ENCODE measurements at places on chromosomes 6 and 20.

DNA sequence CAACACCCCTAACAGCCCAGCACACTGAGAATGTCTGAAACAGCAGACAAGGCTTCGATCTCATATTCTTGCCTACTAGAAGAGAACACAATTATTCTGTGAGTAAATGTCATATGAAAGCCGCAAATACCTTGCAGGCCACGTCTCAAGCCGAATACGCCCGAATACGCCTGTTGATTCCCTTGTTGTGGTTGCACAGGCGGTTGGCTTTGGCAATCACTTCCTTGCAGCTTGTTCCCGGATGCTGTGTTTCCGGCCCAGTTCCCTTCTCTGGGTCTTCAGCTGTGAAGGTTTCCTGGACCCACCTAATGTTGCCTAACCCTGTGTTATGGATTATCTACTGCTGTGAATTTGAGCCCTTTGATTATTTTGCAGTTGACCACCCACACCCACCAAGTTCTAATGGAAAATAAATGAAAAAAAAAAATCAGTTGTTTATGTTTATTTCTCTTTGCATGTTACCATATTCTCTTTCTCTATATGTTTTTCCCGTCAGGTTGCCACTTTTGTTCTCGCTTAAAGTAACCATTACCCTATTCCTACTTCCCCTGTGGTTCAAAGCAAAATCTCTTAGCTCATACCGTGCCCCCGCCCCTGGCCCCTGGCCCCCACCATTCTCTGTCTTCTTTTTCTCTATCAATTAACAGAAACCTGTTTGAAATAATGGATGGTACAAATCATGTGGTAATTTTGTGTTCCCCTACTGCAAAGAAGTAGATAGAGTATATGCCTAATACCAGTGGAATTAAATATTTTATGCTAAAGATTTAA, 172.4 kb downstream of the ADGB start:
- DNase-seq: no peak

GRCh38 chr6:35706468-35706867, 17.8 kb upstream of the FKBP5 start:
- DNase-seq: no peak

GRCh38 chr6:144667532-144668503, 382.7 kb downstream of the UTRN start:
- no peak for DNase-seq

- DNase-seq: peak; percentile 49
Measured at GRCh38 chr20:26208296-26209091, 511.8 kb upstream of the ZNF337 start.

GRCh38 chr20:40754339-40754943, 65.4 kb upstream of the MAFB start:
- peak; percentile 42 for DNase-seq

DNA sequence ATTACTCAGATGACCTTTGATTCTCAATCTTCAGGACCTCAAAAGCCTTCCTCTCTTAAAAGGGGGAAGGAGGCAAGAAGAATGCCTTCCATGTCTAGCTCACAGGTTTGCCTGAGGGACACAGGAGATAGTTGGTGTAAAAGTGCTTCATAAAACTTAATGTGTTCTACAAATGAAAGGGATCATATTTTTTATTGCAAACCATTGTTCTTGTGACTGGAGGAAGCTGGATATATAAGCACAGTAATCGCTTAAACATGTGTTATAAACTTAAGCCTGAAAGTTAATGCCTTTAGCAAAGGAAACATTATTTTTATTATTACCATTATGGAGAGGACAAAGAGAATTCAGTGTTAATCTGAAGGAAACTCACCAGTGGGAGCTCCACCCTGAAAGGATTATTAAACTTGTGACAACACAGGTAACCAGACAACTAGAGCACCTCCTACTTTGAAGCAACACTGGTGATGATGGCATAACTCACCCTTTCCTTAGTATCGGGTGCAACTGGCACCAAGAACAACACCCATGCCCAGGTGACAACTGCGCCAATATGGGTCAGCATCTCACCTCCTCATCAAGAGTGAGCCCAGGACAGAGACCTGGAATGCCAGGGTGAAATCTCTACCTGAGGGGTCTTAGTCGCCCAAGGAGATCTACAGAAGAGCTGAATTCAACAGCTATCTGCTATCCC, 288.7 kb upstream of the PRDM1 start:
- no peak for DNase-seq
